ENCODE measurements at places on chromosomes 3 and 15.

GRCh38 chr3:81268526-81268925 is 492.9 kb downstream of the GBE1 start:
- no peak for DNase-seq

DNA sequence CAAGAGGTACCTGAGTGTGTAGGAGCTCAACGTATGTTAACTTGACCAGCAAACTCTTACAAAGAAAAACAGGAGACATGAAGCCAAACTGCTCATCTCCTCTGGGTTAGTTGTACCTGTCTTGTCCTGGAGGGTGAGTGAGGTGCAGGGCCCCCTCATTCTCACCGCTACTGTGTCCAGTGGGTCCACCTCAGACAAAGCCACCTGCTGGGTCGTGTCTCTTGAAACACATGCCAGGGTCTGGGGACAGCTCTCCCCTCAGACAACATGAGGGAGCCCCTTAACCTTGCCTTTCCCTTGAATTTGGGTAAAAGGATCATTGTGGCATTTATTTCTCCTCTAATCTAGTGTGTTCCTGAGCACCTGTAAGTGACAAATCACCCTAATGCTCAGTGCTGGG is 185.6 kb downstream of the TLE3 start:
- no peak for DNase-seq

- no peak for DNase-seq
These were observed 165.6 kb downstream of the OCA2 start for GRCh38 chr15:27933562-27933961.

GRCh38 chr3:14652-15051 is 181.9 kb upstream of the CHL1 start:
- DNase-seq: no peak

DNA sequence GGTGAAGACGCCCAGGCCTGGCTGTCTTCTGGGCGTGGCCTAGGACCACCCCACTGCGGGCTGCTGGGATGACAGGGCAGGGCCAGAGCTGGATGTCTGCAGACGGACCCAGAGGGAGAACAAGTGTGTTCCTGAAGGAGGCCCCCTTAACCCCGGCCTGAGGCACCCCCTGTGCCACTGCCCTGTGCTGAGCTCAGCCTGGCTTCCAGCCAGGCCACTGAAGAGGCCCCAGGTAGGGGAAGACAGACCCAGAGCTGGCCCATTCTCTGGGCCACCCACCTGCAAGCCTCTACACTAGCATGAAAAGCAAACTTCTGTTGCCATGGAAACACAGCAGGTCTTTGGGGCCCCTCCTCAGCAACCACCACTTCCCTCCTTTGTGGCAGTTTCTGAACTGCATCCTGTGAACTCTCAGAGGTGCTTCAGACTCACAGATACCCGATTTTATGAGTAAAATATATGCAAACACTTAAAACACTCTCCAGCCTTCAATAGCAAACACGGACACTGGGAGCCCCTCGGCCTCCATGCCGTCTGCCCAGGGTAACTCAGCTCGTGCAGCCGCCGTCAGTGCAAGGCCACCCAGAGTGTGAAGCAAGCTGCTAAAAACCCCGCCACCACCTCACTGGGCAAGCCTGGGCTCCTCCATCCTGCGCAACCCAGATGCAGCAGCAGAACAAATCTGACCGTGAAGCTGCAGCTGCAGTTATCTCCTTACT is 42.5 kb downstream of the CMTM6 start:
- DNase-seq: peak; percentile 44

DNA sequence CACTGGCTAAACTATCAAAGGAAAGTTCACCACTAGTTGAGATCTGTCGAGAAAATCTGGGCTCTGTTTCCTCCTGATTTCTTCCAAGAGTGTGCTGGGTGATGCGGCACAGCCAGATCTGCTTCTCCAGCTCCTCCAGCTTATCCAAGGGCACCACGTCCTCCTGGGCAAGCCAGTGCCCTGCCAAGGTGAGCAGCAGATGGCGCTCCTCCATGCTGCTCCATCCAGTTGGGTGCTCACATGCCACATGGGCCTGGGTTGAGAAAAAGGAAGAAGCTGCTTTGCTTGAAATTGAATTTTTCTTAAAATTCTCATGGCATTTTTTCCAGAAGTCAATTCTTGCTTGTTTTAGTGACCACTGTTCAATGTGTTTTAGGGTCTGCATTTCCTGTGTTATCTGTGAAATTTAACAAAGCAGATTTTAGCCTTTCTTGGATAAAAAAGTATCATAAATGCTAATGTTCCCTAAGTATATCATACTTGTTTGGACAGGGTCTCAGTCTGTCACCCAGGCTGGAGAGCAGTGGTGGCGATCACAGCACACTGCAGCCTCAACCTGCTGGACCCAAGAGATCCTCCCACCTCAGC is 47.3 kb downstream of the EIF3J start:
- DNase-seq: peak; percentile 28

GRCh38 chr3:105715372-105715771 is 153.4 kb downstream of the CBLB start:
- no peak for DNase-seq

GRCh38 chr3:196979545-196979944 is 10.9 kb upstream of the PIGZ start:
- DNase-seq: no peak

DNA sequence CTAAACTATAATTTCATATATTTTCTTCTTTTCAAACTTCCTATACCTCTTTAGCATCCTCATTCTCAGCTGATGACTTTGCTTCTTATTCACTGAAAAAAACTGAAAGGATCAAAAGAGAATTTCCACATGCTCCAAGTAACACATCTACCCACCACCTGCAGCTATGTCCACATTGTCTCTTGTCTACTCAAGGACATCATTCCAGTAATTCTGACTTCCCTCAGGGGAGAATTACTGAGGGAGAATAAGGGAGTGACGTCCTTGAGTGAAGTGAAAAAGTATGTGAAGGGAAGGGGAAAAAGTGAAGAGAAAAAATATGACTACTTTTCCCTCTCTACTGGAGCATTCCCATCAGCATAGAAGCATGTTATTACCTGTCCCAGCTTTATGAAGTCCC is 32.6 kb downstream of the ETFA start:
- DNase-seq: no peak

Data from activated CD4-positive, alpha-beta T cell treated with anti-CD3 and anti-CD28 coated beads for 24 hours (primary cell).